ENCODE measurements at places on chromosomes 16 and 17.
A peak's percentile ranks its signal among the peaks of the same experiment; 100 is the strongest.

DNA sequence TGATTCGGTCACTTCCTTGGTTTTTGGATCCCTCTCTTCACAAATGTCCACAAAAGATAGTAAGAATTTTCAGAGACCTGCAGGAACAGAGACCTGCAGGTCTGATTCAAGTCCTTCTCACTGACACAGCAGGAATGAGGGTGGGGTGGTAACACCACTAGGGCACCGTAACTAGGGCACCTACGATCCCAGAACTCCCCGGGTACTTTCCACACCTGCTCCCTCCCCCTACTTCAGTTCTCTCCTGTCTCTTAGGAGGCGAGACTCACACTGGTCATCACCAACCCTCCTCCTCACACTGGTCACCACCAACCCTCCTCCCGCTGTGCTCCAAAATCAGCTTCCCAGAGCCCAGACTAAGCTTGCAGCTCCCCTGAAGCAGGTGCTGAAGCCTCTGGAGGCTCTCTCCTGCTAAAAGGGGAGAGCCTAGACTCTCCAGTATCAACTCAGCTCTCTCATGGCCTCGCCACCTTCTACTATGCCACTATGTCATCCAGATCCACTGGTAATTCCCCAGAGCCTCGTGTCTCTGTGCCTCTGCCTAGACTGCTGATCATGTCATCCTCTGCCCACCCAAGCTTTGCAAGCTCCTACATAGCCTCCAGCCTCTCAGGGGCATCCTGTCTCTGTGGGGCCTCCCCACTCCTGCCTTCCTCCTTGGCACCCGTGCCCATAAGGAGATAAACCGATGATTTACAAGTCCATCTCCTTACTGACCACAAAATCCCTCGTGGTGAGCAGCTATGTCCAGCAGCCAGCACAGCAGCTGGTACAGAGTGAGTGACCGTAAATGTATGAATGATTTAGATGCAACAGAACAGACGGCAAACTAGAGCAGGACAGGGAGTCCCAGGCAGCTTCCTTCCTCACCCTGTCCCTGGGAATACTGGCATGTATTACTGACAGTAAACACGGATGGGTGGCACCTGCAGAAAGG, 63.4 kb upstream of the GSG1L start:
- no peak for DNase-seq

GRCh38 chr16:48184681-48185080, 28.9 kb upstream of the ABCC12 start:
- no peak for DNase-seq

DNA sequence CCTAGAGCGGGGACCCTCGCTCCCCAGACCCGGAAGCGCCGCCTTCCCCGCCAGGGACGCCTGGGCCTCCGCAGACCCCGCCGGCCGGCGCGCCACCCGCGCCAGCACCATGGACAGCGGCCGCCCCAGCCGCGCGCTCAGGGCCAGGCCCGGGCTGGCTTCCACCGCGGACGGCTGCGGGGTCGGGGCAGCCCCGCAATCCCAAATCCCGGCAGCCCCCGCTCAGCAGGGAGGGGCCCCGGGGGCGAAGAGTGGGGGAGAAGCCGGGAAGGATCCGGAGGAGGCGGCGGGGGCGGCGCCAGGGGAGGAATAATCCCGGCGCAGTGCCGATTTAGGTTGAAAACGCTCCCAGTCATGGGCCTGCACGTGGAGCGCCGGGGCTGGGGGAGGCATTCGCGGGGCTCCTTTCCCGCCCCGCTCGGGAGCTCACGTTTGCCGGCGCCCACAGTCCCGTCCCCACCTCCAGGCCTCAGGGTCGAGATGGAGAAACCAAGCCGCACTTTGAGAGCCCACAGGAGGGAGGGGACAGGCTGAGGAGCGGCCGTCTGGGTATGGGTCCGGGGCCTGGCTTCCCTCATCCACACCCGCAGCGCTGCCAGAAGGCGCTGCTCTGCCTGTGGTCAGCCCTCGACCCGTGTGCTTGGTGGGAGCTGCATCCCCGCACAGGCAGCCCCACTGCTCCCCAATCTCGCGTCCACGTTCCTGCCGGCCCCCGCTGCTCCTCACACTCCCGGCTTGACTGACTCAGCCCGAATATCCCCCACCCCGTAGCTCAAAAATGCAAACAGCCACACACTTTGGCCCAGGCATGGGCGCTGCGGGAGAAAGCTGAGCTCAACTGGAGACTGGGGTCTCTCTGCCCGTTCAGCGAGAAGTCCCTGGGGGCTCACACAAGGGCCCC, 4.7 kb downstream of the FBXL16 start:
- DNase-seq, result peak; percentile 69

- DNase-seq, result no peak
Observed at GRCh38 chr17:17779015-17779611, 57.7 kb downstream of the SREBF1 start.

DNA sequence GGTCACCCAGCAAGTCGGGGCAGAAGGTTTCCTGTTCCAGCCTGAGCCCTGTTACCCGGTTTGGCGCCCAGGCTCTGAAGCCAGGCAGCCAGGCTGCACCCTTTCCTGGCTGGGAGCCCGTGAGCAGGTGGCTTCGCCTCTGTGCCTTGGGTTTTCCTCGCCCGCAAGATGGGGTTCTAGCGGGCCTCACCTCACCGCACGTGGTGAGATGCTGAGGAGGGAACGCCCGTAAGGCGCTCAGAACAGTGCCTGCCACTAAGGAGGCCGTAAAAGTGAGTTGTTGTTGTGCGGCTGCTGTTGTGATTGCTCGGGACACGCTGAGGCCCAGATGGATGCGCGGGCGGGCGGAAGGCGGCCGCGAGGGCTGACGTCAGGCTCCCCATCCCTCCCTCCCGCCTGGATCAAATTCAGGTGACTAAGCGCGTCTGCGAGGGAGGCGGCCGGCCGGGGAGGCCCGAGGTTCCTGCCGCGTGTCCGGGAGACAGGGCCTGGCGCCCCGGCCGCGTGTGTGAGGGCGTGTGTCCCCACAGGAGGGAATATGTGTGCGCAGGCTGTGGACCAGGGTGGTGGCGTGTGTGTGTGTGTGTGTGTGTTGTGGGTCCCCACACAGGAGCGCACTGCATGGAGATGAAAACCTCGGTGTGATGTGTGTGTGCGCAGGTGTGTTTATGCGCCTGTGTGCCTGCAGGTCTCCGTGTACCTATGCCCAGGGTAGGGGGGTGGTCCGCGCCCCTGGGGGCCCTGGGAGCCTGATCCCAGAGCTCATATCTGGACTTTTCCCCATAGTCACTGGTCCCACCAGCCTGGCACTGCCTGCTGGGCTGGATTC, 4.3 kb downstream of the CAMKK1 start:
- DNase-seq, result peak; percentile 92

DNA sequence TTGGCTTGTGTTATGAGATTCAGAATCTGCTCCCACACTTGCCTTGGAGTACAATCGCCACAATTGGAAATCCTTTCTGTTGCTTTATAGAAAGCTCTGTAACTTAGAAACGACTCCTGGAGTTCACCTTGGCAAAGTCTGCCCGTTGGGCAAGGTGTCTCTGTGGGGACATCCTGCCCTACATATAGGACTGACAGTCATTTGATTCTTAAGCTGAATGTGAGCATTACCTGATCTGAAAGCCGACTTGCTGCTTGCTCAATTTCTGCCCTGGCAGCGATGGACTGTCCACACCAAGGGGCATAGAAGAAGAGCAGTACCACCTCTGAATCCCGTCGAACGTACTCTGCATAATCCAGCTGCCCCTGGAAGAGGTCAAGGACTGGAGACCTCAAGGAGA, 6.9 kb downstream of the TXNDC11 start:
- no peak for DNase-seq

- no peak for DNase-seq
Observed at GRCh38 chr16:23642246-23642774, 1.0 kb downstream of the DCTN5 start.

- no peak for DNase-seq
Observed at GRCh38 chr16:80900593-80900954, 96.2 kb upstream of the CDYL2 start.

DNA sequence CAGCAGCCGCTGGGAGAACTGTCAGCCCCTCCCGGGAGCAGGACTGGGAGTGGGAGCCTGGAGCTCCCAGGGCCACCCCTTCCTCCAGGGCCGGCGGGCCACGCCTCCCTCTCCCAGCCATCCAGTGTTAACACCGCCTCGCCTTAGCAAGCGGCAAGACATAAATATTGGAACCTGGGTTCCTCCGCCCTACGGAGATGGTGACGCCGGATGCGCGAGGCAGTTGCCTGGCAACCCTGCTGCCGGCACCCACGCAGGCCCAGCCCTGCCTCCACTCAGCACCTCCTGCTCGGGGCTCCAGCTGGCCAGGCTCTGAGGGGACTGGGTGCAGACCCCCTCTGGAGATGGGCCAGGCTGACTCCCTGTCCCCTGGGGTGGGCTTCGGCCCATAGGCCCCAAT, 27.4 kb upstream of the CACNA1H start:
- DNase-seq, result no peak

DNA sequence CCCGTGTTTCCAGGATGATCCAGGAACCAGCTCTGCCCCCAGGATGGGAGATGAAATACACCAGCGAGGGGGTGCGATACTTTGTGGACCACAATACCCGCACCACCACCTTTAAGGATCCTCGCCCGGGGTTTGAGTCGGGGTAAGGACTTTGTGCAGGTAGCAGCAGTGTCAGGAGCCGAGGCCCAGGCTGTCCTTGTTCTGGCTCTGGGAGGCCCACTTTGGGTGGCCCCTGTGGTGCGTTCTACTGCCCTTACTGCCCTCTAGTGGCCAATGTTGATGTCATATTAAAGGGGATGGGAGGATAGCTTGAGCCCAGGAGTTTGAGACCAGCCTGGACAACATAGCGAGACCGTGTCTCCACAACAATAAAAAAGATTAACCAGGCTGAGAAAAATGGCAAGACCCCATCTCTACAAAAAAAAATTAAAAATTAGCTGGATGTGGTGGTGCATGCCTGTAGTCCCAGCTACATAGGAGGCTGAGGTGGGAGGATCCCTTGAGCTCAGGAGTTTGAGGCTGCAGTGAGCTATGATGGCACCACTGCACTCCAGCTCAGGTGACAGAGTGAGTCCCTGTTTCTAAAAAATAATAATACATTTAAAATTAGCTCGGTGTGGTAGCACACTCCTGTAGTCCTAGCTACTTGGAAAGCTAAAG, 20.9 kb upstream of the CLEC18A start:
- DNase-seq, result peak; percentile 79

GRCh38 chr17:78966910-78967600, 12.7 kb downstream of the LGALS3BP start:
- peak; percentile 24 for DNase-seq

GRCh38 chr17:81540676-81541027, 11.5 kb downstream of the FAAP100 start:
- DNase-seq, result no peak

DNA sequence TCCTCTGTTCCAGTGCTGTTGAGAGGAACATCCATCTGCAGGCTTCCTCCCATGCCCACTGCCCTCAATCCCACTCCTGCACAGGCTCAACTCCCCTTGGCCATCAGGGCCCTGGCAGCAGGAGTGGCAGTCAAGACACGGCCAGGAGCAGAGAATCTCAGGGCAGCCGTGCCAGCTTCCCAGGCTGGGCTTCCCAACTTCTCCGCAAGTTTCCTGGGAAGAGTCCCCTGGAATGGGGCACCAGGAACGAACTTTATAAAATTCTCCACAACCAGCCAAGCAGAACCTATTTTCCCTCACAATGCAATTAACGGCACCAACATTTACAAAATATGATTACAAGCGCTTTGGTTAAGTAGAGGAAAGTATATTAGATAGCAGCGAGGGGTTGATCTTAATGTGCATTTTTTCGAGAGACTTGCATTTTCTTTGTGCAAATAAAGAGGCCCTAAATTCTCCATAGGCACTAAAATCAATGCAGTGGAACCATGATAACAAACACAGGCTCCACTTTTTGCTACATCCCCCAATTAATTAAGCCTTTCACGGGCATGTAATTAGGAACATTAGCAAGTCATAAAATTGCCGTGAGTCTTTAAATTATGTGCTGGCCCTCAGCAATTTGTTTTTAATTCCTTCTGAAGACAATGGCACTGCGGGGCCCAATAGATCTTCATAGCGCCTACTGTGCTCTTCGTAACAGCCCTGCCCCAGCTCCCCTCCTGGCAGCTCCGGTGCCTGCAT, 99.9 kb upstream of the LHX1 start:
- DNase-seq, result peak; percentile 70

- no peak for DNase-seq
Observed at GRCh38 chr16:1532081-1532760, 1.2 kb upstream of the TMEM204 start.

DNA sequence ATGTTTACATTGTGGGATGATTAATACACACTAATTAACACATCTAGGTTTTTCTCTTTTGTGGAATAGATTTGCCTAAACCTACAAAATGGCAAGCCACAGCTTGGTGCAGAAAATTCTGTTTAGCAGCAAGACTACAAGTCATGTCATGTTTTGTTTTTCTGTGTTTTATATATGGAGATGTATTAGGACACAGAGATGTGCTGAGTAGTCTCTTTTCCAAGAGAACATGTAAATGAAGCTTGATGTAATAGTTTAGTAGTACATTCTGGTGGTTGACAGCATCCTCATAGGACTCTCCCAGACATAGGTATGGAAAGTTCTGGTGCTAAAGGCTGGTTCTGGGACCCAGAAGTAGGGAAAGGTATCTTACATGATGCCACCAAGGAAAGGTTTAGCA, 1345.4 kb downstream of the CDH11 start:
- DNase-seq, result no peak

DNA sequence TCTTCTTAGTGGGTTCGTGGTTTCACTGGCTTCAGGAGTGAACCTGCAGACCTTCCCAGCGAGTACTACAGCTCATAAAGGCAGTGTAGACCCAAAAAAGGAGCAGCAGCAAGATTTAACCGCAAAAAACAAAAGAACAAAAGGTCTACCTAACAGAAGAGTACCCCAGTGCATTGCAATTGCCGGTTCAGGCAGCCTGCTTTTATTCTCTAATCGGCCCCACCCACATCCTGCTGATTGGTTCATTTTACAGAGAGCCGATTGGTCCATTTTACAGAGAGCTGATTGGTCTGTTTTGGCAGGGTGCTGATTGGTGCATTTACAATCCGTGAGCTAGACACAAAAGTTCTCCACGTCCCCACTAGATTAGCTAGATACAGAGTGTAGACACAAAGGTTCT, 2.0 kb upstream of the ARRB2 start:
- peak; percentile 74 for DNase-seq

DNA sequence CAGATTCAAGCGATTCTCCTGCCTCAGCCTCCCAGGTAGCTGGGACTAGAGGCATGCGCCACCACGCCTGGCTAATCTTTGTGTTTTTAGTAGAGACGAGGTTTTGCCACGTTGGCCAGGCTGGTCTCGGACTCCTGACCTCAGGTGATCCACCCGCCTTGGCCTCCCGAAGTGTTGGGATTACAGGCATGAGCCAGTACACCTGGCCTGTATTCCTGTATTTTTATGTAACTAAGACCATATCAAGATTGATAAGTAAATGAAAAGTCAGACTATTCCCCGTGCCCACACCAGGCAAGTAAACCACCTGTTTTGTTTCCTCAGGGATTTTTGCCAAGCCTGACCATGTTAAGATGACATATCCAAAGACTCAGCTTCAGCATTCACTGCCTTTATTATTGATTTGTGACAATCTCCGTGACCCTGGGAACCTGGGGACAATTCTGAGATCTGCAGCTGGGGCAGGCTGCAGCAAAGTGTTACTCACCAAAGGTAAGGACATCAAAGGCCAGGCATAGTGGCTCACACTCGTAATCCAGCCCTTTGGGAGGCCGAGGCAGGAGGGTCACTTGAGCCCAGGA, 5.6 kb downstream of the MRM3 start:
- no peak for DNase-seq
